CD8-positive, alpha-beta T cell (primary cell): ENCODE measurements at places on chromosomes 11 and 22.

DNA sequence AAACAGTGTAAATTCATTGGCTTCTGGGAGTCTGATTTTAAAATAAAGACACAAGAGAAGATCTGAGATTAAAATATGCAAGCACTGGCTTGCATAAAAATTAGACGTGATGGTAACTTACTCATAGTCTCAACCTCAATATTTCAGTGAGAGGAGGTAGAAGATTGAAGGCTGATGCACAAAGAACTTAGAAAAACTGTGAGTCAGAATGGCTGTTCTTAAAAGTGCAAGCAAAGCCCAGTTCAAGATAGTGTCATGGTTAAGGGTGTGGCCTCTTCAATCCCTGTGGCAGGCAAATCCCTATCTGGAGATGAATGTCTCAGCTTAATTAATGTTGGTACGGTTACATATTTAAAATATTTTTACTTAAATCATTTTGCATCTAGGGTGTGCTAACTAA lies 33.6 kb upstream of the FIBIN start:
- no peak for DNase-seq

DNA sequence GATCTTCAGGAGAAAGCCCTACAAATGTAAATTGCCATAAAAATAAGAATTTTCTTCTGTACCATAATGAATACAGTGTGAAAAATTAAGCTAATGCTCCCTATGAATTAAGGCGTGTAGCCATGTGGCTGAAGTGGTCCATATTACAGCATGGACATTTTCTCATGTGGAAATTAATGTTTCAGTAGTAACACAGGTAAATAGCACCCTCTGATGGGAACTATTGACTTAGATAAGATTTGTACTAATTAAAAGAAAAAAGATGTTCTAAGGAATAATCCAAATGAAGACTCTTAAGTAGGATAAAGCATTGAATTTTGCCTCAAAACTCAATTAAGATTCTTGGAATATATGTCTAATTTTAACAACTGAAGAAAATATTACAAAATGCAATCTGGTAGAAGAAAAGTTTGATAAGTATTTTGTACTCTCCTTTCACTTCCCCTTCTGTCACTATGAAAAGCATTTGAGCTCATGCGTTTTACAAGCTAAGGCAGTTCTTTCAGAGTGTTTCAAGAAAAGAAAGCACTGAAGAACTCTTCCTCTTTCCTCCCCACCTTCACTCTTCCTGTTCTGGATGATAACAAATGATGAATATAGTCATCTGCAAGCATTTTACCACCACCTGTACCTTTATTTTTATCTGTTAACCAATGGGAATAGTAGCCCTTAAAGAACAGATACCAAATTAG lies 9.9 kb upstream of the OR8D2 start:
- DNase-seq: no peak

GRCh38 chr22:27345691-27346090 lies 455.9 kb downstream of the MN1 start:
- DNase-seq: no peak

DNA sequence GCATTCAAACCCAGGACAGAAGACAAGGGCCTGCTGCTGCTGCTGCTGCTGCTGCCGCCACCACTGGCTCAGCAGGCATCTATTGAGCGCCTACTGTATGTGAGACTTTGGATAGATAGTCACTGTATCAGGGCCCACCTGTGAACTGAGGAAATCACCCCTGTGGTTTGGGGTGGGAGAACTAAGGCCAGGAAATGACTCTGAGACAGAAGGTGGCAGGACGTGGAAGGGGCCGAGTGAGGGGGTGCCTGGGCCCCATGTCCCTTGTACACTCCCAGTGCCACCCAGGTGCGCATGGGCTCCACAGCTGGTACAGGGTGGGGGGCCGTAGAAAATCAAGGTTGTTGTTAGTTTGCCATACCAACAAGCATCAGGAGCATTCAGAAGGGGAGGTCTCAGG lies 50.6 kb downstream of the ARHGAP8 start:
- DNase-seq: no peak

DNA sequence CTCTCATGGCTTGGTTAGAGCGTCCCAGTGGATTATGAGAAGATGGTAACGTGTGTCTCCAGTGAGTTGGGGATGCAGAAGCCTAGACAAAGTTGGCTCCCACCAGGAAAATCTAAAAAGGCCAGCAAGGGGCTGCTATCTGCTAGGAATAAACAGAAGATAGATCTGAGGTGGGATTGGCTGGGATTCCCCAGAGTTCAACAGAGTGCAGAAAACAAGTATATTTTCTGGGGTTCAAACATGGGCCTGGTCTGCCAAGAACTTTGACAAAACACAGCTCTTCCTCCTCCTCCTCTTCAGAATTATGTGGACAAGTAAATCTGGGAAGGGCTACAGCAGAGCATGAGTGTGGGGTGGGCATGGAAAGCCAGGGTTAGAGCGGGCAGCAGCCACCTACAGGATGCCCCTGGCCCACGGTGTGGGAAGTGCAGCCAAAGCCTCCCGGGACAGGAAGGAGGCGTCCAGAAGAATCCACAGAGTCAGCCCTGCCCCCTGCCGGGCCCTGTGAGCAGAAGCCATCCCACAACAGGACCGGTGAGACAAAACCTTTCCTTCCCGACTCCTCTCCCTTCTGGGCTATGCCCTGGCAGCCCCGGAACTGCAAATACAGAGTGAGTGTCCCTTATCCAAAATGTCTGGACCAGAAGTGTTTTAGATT lies 67.1 kb downstream of the CD82 start:
- no peak for DNase-seq

DNA sequence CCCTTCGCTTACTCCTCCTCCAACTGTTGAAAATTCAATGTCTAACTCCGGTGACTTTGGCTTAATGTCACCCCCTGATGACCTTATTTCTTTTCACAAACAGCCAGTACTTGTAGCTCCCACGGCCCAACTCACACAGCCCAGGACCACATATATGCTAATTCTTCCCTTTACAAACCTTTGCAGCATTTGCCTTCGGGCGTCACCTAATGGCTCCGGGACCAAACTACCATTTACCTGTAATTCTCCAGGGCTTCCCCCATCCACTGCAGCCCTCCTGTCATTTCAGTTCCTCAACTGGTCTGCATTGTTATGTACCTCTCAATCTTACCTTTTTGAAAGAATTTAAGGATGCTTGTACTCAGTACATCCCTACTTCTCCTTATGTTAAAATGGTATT lies 29.8 kb upstream of the OR56B4 start:
- no peak for DNase-seq

DNA sequence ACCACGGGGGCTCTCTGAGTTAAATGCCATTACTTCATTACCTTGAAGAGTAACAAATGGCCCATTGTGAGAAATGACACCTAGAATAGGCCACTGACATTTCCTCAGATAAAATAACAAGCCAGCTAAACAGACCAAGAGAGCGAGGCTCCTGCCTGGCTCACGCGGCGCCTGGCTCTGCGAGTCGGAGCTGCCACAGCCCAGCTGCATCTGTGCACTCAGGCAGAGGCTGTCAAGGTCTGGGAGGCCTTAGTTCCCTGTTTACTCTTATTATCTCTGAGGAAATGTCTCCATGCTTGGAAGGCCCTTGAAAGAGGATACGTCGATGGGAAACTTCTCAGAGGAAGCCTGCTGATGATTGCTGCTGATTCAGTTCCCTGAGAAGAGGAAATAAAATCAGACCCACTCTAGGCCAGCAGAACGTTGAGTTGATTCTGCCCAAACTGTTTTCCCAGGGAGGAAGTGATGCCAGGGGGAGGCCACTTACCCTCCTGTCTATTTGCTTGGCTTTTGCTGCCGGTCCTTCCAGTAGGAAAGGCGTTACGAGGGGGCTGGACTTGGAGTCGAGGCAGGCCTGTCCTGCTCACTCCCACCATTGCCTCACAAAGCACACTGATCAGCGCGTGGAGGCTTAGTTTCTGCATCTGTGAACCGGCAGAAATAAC lies 208.8 kb downstream of the TBC1D22A start:
- DNase-seq: no peak

DNA sequence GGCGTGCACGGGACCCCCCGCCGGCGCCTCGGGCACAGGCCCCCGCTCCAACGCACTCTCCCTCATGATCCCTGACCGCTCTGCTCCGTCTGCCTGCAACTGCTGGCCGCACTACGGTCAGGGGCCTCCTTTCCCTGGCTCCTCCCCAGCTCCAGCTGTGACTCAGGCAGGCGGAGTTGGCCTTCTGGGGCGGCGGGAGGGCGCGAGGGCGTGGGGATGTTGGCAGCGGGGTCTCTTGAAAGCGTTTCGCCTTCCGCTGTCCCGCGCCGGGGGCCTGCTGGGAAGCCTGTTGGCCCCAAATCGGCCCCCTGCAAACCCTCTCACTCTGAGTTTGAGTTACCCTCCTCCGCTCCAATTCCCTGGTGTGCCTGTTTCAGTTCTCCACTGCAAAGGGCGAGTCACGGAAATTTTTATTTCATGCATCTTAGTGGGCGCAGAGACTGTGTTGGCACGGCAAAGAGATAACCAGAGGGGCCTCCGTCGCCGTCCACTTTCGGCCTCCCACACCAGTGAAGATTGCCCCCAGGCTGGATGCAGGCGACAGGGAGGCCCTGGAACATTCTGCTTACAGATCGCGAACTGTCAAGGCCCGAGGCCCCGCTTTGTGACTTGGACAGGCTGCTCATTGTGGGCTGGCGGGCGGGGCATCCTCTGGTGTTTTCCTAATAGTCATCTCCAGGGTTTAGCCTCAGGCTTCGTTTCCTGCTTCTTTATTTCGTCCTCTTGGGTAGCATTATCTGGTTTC lies at the start of gene CAVIN3:
Gene CAVIN3, minus strand, starts transcription at position 91 of the 745 bp plus-strand sequence. Its CDS starts 25 bp downstream, at position 66.
- no peak for DNase-seq

DNA sequence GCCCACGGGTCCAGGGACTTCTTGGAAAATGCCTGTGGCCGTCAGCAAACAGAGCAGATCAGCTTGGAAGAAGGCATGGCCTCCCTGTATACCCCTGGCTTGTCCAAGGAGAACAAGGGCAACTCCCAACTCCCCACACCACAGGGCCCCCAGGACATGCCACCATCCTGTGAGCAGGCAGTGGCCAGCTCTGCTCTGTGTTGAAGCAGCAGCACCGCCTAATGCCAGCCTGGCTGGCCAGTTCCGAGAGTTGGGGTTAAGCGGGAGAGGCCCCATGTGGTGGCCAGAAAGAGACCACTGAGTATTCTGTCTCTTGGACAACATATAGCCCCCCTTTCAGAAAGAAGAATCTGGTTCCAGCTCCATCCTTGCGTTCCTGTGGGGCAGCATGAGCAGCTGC lies 209.2 kb downstream of the CTTN start:
- DNase-seq: no peak

GRCh38 chr11:6489306-6489705 lies 7.8 kb upstream of the DNHD1 start:
- DNase-seq: no peak

- DNase-seq: peak; percentile 5
Observed at GRCh38 chr11:120180551-120181232, 30.1 kb upstream of the OAF start.
